ENCODE measurements at places on chromosomes 6 and 20.

DNA sequence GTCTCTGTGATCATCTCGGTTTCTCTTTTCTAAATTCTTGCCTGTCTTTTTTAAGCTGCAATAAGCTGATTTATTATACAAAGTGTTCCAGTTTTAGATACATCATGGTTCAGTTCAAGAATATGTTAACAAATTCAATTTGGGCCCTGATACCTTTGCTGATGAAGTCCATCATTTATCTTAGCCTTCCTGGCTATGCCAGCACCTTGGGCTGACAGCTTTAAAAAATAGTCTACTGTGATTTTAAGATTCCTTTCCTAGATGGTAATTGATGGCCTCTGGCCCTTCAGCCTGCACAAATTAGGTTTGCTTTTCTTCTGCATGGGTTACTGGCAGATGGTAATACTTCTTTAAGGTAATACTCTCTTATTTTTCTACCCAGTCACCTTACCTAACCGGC, 7.1 kb upstream of the TMEM217 start:
- no peak for DNase-seq

DNA sequence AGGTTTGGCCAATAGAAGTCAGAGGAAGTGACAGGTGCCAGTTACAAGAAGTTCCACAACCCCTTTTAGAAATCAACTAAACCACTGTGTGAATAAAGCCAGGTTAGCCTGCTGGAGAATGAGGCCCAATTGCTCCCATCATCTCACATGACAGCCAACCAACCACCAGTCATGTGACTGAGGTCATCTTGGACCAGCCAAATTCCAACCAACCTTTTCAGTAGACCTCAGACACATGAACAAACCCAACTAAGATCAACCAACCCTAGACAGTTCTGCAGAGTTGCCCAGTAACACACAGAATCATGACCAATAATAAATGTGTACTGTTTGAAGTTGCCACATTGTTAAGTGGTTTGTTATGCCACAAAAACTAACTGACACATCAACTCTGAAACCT, 44.6 kb upstream of the GGTLC1 start:
- DNase-seq = no peak

- no peak for DNase-seq
These were observed 366.1 kb downstream of the UTRN start for GRCh38 chr6:144651234-144651633.

DNA sequence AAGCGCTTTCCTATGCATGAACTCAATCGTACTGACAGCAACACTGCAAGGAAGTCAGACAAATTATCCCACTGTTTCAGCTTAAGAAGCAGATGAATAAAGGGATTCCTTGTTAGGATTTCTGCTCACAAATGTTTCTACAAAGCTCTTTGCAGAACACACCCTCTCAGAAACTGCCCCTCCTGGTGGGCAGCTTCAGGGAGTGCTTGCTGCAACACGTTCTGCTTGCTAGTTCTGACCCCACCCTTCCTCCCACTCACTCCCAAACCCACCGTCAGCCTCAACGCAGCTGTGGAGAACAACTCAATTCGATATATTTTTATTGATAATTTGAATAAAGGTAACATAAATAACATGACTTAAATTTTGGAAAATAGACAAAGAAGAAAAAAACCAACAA, 250.8 kb upstream of the PRDM1 start:
- no peak for DNase-seq

- no peak for DNase-seq
These were observed 59.0 kb downstream of the SGK1 start for GRCh38 chr6:134258849-134259306.

DNA sequence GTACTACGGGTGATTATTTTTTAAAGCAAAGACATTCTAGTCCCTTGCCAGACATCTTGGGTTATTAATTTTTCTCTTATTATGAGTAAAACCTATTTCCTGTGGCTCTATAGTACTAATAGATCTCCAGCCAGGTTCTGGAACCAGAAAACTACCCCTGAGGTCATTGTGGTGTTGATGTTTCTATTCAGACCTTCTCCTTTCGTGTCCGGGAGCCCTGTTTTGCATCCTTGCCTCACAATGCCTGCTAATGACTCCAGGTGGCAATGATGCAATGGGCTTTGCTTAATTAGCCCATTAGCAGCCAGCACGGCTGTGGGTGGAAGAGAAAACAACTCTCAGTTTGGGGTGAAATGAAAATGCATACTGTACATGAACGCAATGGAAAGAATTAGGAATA, 62.9 kb upstream of the ARG1 start:
- DNase-seq = no peak

GRCh38 chr20:61680096-61680495, 385.6 kb downstream of the TAF4 start:
- no peak for DNase-seq
